Stimulated activated CD4-positive, alpha-beta T cell treated with anti-CD3 and anti-CD28 coated beads, Interleukin-15, amount 100 ng/mL, for 1 hour (primary cell): ENCODE measurements at places on chromosomes 1 and 21.

DNA sequence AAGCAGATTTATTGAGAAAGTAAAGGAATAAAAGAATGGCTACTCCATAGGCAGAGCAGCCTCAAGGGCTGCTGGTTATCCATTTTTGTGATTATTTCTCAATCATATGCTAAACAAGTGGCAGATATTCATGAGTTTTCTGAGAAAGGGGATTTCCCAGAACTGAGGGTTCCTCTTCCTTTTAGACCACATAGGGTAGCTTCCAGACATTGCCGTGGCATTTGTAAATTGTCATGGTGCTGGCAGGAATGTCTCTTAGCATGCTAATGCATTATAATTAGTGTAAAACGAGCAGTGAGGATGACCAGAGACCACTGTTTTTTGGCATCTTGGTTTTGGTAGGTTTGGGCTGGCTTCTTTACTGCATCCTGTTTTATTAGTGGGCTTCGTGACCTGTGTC is 16.8 kb upstream of the FMN2 start:
- DNase-seq = no peak

GRCh38 chr21:21385404-21385803 is 387.2 kb downstream of the NCAM2 start:
- DNase-seq = no peak

- no peak for DNase-seq
These were observed 420.5 kb downstream of the MATN1 start for GRCh38 chr1:30302858-30303257.

DNA sequence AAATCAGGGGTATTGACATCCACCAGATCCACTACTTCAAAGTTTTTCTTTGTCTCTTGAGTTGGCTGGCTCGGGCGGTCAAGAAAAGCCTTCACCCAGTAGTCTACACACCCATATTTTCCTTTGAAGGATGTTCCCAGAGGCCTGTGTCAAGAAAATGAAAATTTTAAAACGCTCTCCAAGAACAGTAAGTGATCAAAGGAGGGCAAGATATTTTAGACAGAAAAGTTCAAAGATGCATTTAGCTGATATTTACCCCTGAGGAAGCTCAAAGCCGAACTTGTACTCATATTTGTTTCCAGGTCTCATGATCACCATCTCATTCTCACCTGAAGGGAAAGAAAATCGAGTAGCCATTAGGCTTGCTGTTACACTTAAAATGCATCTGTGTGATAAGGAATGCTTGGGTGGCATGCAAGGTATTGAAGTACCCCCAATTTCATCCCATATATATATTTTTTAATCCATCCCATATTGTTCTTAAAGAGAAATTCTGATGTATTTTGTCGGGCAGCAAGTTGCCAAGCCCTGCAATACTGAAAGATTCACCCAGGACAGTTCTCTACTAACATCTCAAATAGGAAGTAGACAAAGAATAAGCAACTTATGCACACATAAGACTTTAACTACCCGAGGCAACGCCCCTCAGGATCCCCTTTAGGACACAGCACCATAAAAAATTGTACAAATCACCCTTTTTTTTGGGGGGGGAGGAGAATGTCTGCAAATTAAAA is 1.1 kb downstream of the TXNIP start:
- DNase-seq = no peak

GRCh38 chr1:70431317-70431716 is 20.2 kb downstream of the CTH start:
- no peak for DNase-seq

DNA sequence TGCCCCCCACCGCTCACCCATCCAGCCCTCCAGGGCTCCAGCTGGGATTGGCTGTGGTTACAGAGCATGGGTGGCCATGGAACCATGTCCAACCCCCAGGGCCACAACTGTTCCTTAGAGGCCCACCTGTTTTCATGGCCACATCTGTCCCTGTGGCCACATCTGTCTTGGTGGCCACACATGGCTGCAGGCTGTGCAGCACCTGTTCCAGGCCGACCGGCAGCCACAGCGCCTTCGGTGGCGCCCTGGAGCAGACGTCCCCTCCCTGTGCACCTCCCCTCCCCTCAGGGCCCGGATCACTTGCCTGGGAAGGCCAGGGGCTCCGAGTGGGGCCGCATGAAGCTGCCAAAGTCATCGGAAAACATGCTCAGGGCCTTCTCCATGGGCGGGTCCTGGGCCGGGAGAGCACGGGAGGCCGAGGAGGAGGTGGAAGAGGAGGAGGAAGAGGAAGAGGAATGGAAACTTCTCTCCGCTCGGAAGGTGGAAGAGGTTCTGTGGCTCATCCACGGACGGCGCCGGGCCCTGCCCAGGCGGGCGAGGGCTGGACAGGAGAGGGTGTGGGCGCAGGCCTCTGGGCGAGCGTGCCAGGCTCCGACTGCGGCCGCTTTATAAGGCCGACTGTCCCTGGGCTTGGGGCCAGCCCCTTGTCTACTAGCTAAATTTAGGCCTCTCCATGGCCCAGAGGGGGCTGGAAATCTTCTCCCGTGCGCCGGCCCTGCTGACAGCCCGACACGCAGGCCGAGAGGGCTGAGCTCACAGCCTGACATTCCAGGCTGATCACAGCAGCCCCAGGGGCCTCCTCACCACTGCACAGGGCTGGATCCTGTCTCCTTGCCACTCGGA is at the start of gene HSPB7:
HSPB7 (minus strand) TSS at position 583 of the 843 bp plus-strand sequence; CDS start at position 503, 80 bp downstream.
- DNase-seq = no peak

GRCh38 chr21:46564391-46564790 is 40.5 kb downstream of the S100B start:
- DNase-seq = no peak

- DNase-seq = no peak
These were observed 2.8 kb upstream of the HPCAL4 start for GRCh38 chr1:39694026-39694425.

GRCh38 chr1:180352588-180352987 is 122.5 kb downstream of the LHX4 start:
- DNase-seq = no peak

DNA sequence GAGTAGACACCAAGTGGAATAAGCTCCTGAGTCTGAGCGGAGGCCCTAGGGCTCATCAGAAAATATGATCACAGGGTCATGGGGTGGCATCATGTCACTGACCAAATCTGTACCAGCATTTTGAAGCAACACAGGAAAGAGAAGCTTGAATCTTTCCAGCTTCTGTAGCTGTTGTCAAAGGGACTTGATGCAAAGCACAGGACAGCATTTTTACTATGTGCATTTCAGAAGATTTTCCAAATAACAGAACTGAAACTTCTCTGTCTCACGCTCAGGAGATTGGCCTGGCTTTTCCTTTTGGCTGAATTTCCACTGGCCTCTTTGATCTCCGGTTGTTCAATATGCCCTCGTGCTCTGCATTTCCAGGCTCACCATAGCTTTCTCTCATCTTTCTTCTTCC is 127.2 kb upstream of the ATP1B1 start:
- no peak for DNase-seq

- no peak for DNase-seq
These were observed 1017.0 kb upstream of the TMPRSS15 start for GRCh38 chr21:19420565-19420964.

DNA sequence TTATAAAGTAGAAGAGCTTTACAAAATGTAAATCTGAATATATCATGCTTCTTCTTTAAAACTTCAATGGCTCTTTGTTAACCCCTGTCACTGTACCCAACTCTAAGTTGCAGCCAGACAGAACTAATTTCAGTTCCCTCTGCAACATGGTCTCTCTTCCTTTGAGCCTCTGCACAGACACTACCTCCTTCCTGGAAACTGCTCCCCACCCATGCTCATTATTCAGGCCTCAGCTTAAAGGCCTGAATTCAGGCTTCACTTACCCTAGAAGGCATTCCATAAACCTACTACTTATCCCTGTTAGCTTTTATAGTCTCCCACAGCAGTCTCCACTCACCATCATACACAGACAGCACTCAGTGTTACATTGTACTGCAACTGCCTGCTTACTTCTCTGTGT is 2.6 kb upstream of the EEIG2 start:
- DNase-seq = no peak

GRCh38 chr1:185396126-185396525 is 79.1 kb upstream of the IVNS1ABP start:
- DNase-seq = no peak

GRCh38 chr1:246591958-246592357 is 25.7 kb downstream of the CNST start:
- DNase-seq = no peak

GRCh38 chr1:33082575-33083108 is 1.7 kb downstream of the AZIN2 start:
- DNase-seq = no peak

GRCh38 chr1:167739752-167740151 is 18.0 kb downstream of the MPZL1 start:
- no peak for DNase-seq

DNA sequence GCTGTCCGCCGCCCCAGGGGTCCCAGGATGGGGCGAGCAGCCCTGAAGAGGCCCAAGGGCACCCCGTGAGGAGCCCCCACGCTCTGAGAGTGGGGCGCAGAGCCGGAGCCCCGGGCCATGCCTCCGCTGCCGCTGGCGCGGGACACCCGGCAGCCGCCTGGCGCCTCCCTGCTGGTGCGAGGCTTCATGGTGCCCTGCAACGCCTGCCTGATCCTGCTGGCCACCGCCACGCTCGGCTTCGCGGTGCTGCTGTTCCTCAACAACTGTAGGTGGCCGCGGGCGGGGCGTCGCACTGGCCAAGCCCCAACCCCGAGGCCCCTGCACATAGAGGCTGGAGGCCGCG is 14.5 kb downstream of the AGRN start:
- DNase-seq = no peak

GRCh38 chr1:184973272-184974055 is 844 bp downstream of the NIBAN1 start:
- DNase-seq = peak; percentile 3

DNA sequence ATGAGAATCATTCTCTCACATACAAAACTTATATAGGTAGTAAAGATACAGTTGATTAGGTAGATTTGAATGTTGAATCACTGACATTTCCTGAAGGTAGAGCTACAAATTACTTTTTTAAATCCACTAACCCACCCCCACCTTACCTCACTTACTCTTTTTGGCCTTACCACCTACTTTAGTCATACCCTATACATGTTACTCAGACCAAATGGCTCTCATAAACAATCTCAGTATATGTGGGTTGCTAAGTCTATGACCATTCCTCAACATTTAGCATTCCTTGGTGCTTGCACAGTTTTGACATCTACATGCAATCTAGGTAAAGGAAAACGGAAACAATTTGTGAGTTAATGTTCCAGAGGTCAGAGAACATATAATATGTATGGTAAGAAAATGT is 26.3 kb downstream of the SYDE2 start:
- DNase-seq = no peak

DNA sequence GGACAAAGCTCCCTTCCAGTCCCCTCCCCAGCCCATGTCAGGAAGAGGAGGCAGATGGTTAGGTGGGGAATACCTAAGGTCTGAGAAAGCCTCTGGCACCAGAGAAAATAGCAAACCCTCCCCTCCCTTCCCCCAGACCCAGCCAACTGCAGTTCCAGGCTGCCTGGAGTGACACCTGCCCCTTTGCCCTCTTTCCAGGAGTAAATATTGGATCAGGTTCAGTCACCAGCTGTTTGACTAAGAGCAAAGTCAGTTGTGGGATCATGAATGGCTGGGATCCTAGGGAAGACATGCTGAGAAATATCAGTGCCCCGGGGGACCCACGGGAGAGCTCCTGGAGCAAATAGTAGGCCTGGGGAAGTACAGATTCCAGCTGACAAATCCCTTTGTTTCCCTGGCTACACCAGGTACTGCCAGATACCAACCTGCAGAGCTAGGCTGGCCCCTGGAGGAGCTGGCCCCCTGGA is 12.2 kb upstream of the CDK18 start:
- no peak for DNase-seq

DNA sequence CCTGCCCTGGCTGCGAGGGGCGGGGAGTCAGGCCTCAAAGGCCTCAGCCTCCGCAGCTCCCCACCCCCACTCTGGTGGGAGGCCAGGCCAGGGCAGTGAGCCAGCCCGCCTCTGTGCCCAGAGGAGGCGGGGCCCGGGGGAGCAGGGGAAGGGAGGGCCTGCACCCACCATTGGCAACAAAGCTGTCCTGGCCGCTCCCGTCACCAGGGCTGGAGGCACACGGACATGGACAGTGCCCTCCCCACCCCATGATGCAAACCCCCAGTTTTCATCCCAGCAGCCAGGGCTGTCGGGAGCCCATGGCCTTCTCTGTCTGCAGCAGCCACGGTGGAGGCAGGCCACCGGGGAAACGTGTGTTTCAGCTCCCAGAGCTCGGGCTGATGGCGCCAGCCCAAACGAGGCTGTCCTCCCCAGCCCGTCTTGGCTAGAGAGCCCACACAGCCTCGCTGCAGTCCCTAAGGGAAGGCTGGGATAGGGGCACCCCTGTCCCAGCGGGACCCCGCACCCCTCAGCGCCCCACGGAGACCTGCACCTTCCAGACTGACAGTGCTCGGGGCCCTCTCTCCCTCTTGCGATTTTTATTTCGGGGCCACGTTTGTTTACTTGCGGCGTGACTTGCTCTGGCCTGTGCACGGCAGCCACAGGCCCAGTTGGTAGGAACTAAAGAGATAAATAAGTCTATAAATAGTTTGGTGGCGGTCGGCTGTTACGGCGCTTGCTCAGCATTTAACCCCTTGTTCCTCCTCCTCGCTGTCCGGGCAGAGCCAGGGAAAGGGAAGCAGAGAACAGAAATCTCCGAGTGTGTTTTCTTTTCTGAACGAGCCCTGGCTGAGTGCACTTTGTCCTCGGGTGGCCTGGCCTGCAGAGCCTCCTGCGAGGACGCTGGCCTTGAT is 101.8 kb downstream of the PRDM16 start:
- no peak for DNase-seq

- no peak for DNase-seq
These were observed 41.8 kb upstream of the USP25 start for GRCh38 chr21:15688016-15688415.

GRCh38 chr1:160739098-160739511 is at the start of gene SLAMF7:
SLAMF7 (plus strand) TSS chr1:160739247; CDS start chr1:160739302, 55 bp downstream.
- no peak for DNase-seq

DNA sequence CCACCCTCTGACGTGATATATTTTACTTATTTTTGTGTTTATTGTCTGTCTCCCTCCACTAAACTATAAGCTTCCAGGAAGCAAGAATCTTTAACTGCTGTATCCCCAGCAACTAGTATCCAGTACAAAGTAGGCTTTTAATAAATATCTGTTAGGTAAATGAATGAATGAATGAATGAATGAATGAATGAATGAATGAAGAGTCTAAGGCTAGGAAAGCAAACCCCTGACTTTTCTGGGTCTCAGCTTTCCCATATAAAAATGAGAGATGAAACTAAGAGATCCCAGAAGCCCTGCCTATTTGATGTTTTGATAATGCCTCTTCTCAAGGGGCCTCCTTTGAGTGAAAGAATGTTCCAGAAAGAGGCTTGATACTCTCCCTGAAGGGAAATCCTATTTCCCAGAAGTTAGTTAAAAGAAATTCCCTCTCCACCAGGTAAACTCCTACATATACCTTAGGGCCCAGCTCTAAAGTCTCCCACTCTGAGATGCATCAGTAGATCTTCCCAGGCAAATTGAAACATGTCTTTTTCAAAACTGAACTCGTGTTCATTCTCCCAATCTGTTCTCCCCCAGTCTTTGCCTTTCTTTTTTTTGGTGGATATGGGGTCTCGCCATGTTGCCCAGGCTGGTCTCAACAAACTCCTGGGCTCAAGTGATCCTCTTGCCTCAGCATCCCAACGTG is 7.8 kb downstream of the TTC39A start:
- no peak for DNase-seq
